ENCODE measurements at places on chromosomes 11 and 22. TPM values are rescaled to one million over a fixed set of nuclear protein-coding genes. Genes with fewer than 3 reads are reported as not detected.

KLHL35 gene
- 4.7 TPM for total RNA-seq

CCDC34 gene
- total RNA-seq = 3.4 TPM

C11orf97 gene
- not detected for total RNA-seq

SLC6A5 gene
- total RNA-seq = not detected

BRMS1 gene
- total RNA-seq = 60.6 TPM

UCP3 gene
- total RNA-seq = 0.10 TPM

MMP26 gene
- total RNA-seq = not detected

LDLRAD3 gene
- 22.1 TPM for total RNA-seq

CCDC15 gene
- 2.5 TPM for total RNA-seq

ZC3H12C gene
- total RNA-seq = 13.5 TPM

SCGB1D2 gene
- not detected for total RNA-seq

FGF19 gene
- not detected for total RNA-seq

PLAAT3 gene
- 21.7 TPM for total RNA-seq

EHBP1L1 gene
- total RNA-seq = 24.4 TPM

PDGFD gene
- 31.1 TPM for total RNA-seq

CDCA5 gene
- total RNA-seq = 3.7 TPM

OR6A2 gene
- total RNA-seq = 0.19 TPM

MYO7A gene
- 0.18 TPM for total RNA-seq

ACR gene
- total RNA-seq = 0.76 TPM

SCARF2 gene
- total RNA-seq = 17.4 TPM

PRR33 gene
- total RNA-seq = not detected

PACSIN3 gene
- 16.8 TPM for total RNA-seq

MLC1 gene
- not detected for total RNA-seq

MYBPC3 gene
- not detected for total RNA-seq

SGSM1 gene
- total RNA-seq = not detected

OR8G1 gene
- total RNA-seq = not detected

TEX12 gene
- 0.23 TPM for total RNA-seq

MPZL3 gene
- 4.7 TPM for total RNA-seq

GGTLC2 gene
- total RNA-seq = not detected

FOSL1 gene
- total RNA-seq = 71.4 TPM

TMPRSS4 gene
- total RNA-seq = not detected

KCNJ11 gene
- total RNA-seq = 1.0 TPM

SLC15A3 gene
- total RNA-seq = 8.8 TPM

MCHR1 gene
- 0.88 TPM for total RNA-seq

OR2AT4 gene
- not detected for total RNA-seq

ZNF215 gene
- 3.7 TPM for total RNA-seq

SPI1 gene
- total RNA-seq = not detected

FGF3 gene
- total RNA-seq = not detected

OR2AG1 gene
- total RNA-seq = not detected

C11orf87 gene
- total RNA-seq = 0.12 TPM

OR51G2 gene
- not detected for total RNA-seq

ARHGAP8 gene
- 0.76 TPM for total RNA-seq

Data from glomerular endothelial cell (primary cell).